ENCODE measurements at places on chromosomes 4 and X. TPM values are rescaled to one million over a fixed set of nuclear protein-coding genes. Genes with fewer than 3 reads are reported as not detected.

The RTL3 gene
- total RNA-seq = not detected

The LRCH2 gene
- total RNA-seq = 0.72 TPM

The MID1 gene
- total RNA-seq = 35.5 TPM

The MAGEC1 gene
- not detected for total RNA-seq

The IDUA gene
- total RNA-seq = 11.0 TPM

The FMR1NB gene
- total RNA-seq = not detected
